ENCODE measurements at places on chromosomes 6 and 20.

- no peak for DNase-seq
These were observed 8.1 kb upstream of the ATXN1 start for GRCh38 chr6:16769131-16769985.

DNA sequence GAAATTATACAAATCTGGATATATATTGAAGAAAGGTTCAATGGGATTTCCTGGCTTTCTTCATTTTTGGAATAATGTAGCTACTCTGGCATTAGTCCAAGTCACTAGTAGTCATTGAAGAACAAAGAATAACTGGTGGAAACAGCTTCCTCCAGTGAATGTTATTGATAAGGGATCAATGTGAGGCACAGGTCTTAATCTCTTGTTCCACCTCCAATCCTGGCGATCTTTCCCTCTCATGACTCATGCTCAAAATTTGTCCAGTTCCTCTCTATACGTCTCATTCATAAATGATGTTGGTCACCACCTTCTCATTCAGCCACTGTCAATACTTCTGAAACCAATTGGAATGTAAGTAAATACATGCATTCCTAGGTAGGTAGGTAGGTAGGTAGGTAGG lies 185.0 kb upstream of the BMP2 start:
- no peak for DNase-seq

GRCh38 chr6:113381959-113382358 lies 475.2 kb upstream of the MARCKS start:
- no peak for DNase-seq

DNA sequence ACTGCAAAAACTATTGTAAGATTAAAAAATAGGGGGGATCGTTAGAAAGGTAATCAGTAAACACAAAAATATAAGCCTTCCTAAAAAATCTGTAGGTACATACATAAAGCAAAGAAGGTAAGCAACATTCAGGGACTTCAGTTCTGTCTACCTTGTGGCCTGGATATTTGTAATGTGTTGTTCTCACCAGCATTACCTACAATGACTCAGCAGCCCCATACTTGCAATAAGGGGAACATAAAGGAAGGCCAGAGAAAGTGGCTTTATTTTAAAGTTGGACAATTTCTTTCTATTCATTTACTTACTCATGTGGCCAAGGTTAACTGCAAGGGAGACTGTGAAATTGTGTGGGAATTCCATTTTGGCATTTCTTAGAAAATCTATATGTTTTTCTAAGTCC lies 277.2 kb upstream of the PREP start:
- DNase-seq, result no peak

DNA sequence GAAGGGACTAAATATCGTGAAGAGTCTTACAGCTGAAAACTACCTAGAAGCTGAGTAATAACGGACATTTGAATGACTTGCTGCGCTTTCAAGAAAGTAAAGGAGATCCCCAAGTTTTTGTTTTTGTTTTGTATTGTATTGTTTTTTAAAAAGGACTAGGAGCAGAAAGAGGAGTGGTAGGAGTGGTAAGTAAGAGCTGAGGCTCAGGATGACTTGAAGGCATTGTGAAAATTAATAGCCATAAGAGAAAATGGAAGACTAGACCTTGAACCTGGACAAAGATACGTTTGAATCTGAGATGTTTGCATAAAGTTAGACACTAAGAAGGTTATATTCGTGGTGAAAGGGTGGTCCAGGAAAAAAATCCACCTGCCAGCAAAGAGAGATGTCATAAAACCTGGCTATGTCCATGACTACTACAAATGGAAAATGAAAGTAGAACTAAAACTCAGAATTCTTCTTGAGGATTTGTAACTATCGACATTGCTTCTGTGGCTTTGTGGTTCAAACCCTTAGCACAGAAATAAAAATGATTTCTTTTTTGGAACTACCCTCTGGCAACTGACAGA lies 824.8 kb upstream of the FLRT3 start:
- no peak for DNase-seq

DNA sequence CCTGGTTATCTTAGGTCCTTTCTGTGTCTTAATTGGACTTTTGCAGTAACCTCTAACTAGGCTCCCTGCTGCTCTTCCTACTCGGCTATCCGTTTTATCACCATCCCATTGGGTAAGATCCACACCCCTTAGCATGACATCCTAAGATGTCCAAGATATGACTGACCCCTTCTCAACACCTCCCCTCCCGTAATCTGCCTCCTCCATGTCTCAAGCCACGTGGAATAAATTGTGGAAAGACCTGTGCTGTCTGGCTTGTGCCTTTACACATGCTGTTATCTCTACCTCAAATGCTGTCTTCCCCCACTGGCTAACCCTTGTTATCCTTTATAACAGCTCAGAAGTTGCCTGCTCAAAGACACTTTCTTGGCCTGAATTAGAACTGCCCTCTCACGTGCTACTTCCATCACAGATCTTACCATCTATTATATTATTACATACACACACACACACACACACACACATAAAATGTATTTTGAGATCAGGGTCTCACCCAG lies 26.5 kb downstream of the EIF2S2 start:
- DNase-seq, result no peak

DNA sequence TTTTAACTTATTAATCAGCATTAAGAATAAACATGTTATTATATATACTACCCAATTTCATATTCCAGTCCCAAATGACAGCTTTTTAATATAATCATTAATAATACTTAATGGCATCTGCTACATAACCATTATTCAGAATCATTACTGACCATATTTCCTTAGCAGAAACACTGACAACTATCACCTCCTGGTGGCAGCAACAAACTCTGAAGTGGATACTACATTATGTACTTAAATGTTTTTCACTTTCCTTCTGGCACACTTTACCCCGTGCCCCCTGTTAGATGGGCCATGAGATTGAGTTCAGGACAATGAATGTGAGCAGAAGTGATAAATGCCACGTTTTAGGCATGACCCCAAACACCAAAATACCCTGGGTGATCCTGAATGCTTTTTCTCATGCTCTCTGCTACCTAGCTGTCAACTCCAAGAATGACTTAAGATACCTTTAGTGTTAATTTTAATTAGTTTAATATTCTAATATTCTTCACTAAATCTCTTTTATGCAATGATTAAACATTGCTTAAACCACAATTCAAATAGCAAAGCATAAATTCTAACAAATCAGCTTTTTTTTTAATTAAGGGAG lies 77.1 kb downstream of the LMBRD1 start:
- DNase-seq, result no peak

DNA sequence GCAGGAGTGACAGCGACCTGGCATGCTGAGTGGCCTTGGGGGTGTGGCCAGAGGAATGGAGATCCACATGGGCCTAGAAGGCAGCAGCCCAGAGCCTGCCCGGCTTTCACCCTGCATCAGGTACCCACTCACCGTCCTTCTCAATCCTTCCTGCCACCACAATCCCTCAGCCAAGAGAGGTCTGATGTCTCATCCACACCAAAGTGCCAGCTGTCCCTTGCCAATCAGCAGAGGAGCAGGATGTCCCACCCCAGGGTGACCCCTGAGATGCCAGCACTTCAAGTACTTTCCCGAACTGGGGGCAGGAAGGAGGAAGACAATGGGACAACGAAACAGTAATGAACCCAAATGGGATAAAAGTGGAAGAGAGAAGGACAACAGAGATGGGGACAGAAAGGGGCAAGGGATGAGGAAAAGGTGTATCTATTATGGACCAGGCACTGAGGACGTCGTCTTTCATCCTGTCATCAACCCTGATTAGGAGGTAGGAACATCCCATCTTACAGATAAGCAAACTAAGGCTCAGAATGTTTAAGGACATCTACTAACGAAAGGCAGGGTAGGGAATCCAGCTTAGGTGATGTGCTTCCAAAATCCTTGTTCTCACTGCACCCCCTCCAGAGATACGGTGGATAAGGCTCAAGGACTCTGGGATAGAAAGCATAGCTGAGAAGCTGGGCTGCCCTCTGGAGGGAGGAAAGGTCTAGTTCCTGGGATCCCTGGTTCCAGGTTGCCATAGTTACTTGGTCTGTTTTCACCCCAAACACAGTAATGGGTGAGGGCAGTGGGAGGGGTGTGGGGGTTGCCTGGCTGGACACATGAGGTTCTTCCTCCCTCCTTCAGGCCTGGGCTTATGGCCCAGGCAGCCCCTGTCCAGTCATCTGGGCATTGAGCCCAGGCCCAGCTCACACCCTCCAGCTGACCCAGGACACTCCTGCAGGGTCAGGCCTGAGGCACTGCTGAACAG lies 4.5 kb upstream of the TNXB start:
- no peak for DNase-seq

All from NCI-H187 (cell line).